Left colon (tissue), 2 donors: ENCODE measurements at places on chromosomes 12 and 14.

- DNase-seq: no peak
Measured at GRCh38 chr14:23070262-23071129, 13.2 kb upstream of the CDH24 start.

DNA sequence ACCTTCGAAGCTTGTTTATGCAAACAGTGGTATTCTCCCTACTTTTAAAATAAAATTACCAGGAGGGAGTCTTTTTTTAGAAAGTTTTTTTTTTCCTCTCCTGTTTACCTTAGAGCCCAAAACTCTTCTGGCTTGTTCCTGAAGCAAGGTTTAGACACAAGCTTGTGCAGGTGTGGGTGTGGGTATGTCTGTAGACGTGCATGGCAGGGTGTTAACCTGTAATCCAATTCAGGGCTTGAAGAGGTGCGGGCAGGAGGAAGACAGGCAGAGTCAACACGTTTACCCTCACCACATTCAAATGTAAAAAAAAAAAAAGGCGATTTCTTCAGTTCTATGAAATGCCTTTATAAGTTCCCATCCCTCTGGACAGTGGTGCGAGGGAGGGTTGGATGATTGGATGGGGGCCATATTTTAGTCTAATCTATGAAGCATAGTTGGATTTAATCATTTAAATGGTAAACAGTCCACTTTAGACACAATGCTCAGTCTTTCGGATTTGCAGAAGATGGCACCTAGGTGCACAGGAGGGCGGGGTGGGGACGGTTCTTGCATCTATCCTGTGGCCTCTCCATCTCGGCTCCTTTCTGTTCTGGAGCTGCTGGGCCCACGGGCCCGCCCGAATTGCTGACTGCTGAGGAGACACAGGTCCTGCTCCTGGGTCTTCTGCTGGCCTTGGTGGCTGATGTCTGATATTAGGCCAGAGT lies 982 bp upstream of the NINJ2 start:
- DNase-seq: no peak

- DNase-seq: no peak
Measured at GRCh38 chr14:75070383-75070782, 942 bp downstream of the ZC2HC1C start.

GRCh38 chr14:68707482-68707881 lies 85.4 kb downstream of the ZFP36L1 start:
- peak; percentile 16 for DNase-seq

DNA sequence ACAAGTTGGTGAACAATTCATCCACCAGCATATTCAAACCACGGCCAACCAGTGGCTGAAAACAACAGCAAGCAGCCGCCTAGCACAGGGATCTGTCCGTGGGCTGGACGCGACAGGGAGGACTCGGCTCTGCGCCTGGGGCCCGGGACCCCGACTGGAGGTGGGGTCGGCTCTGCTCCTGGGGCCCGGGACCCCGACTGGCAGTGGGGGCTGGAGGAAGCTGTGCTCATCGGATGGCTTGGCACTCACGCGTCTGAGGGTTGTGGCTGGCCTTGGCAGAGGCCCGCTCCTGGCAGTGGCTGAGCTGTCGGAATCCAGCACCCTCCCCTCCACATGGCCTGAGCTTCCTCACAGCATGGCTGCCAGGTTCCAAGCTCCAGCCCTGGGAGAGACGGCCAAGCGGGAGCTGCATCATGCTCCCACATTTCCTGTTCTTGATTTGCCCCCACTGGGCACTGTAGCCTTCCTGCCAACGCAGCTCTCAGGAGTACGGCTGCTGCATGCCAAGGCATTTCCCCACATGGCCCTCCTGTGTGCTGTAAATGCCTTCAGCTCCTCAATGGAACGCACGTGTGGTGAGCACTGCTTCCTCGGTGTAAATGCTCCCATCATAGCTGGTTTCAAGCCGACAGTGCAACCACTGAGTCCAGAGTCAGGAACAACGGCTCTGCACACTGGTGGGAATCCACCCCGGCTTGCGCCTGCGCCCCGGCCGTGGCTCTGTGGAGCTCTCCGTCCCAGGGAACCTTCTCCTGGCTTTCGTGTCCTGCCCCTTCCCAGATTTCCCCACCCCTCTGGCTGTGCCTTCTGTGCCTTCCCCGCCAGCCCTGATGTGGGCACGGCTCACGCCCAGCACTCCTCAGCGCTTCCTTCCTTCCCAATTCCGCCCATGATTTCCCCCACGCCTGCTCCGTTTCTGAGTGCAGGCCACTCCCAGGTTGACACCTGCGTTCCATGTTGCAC lies 7.3 kb upstream of the GALNT9 start:
- no peak for DNase-seq

DNA sequence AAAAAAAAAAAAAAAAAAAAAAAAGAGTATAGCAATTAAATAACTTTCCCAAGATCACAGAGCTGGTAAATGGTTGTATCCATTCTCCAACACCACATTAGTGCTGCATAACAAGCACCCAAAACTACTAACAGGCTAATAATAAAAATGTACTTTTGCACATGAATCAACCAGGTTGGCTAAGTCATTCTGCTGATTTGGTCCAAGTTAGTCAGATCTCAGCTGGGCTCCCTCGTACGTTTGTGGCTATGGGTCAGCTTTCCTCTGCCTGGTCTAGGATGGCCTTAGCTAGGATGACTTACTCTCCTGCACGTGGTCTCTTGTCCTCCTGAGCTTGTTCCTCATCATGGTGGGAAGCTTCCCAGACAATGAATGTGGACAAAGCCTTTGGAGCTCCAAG lies 7.9 kb upstream of the PLEKHG6 start:
- DNase-seq: no peak

GRCh38 chr12:16347391-16348298 lies at the start of gene MGST1:
Gene MGST1, plus strand, starts transcription at chr12:16347645. Its CDS starts 6,608 bp downstream, at chr12:16354253.
- peak; percentile 78 for DNase-seq
